ENCODE measurements at places on chromosomes 1 and 21.

- no peak for DNase-seq
Observed at GRCh38 chr1:220484135-220484534, 43.8 kb upstream of the MARK1 start.

DNA sequence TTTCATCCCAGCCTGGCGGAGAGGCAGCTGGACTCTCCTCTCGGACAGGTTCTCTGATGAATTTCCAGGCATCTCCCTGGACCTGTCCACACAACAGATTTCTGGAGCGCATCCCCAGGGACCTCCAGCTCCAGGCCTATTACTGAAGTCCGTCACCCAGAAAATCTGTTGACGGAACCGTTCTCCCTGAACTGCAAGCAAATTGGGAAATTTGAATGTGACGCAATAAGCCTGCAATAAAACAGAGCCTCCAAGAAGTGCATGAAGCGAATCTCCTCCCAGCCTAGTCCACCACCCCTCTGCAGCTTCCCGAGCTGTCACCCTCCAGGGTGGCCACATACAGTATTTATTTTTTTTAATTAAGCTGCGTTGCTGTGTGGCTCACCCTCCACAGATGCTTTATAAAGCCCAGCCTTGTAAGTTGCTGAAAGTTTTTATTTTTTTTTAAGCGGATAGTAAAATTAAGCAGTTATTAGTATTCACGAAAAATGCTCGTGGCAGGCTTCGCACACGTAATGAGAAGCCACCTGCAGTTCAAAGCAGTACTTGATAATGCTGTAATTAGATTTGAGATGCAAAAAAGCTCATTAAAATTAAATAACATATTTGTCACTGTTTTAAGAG lies 173.3 kb downstream of the CAMTA1 start:
- DNase-seq = no peak

GRCh38 chr1:152459596-152460528 lies 45.8 kb upstream of the CRNN start:
- DNase-seq = peak; percentile 49

GRCh38 chr1:243974451-243975292 lies 76.4 kb upstream of the ZBTB18 start:
- no peak for DNase-seq

- no peak for DNase-seq
Observed at GRCh38 chr1:203703586-203703985, 61.4 kb upstream of the LAX1 start.

DNA sequence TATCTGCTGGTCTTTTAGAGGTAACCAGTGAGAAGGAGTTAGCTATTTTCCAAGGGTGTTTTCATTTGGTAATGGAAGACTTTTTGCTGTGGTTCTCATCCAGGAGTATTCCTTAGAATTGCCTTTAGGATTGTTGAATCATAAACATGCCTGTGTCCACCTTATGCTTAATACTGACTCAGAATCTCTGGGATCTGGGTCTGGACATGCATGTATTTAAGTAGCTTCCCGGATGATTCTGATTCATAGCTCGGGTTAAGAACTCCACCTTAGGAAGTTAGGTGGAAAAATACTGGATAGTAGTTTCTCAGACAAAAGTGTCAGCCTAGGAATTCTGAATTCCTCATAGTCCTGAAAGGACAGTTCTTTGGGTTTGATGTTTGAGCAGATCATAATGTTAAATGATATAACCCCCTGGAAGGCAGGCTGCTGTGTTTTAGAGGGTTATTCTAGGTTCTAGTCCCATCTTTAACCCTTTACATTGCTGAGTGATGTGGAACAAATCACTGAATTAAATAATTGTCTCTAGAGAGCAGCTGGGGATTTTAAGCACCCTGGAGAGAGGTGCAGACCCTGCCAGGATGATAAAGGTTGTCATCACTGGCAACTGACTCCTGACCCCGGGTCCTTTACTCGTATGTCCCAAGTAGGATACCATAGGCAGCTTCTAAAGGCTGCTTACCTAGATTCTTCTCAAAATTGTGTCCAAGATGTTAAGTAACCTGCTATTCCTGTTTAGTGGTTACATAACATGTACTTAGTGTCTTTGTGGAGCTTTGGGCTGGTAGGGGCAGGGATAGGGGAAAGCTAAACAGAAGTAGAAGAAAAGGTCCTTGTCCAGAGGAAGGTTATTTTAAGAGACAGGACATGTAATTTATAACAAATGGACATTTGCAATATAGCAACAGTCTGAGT lies 14.5 kb upstream of the C4BPB start:
- DNase-seq = no peak

- DNase-seq = no peak
Observed at GRCh38 chr1:203381151-203381751, 30.3 kb upstream of the FMOD start.

DNA sequence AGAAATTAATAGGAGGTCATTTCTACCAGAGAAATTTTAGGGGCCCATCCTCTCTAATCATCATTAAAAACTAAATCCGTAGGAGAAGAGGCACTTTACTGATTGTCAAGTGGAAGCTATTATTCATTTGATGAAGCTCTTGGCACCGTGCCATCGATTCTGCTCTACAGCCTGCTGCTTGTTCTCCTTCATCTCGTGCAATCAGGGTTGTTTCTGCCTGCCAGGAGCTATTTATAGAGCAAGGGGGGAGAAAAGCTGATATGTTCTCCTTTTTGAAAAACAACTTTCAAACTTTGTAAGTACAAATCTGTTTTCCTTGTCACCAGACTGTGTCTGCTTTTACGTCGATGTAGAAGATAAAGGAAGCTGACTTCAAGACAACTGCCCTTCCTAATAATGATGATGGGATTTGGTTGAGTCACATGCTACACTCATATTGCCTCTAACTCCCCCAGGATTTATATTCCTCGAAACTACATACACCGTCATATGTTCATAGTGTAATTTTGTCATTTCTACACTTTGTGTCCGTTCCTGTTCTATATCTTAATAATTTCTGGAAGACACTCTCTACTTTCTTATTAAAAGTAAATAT lies 169.6 kb upstream of the LHX8 start:
- no peak for DNase-seq
